ELF-1 (cell line): ENCODE measurements at places on chromosomes 5 and 9.

DNA sequence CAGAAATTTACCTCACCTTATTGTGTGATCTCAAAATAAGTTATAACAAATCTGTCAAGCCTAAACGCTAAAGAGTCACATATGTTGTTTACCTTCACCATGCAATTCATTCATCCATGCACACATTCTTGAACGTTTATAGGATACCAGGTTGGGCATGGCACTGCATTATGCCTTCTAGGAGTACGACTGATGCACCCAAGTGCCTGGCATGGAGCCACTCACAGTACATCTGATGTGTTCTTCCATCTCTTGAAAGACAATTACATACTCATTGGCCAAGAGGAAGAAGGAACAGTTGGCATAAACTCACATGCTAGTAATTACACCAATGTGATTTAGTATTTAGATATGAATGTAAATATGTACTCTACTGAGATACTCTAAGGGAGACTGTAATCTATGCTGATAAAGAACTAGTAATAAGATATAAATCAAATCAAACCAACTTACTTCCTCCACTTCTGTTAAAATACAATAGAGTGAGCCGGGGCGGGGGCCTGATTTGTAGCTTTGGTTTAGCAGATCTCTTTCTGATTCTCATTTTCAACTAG is 90.7 kb downstream of the LPAR1 start:
- no peak for DNase-seq

DNA sequence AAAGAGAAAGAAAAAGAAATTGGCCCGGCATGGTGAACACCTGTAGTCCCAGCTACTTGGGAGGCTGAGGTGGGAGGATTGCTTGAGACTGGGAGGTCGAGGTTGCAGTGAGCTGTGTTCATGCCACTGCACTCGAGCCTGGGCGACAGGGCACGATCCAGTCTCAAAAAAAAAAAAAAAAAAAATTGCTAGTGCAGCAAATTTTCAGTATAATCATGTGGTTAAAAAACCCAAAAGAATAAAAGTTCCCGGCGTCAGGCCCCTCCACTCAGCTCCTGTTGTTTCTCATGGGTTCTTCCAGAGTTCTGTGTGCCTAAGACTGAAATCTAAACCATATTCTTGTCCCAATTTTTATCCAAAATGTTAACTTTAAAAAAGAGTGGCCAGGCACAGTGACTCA is 49.1 kb downstream of the WNK2 start:
- DNase-seq: no peak

GRCh38 chr9:78680196-78680595 is 383.3 kb downstream of the PSAT1 start:
- no peak for DNase-seq

DNA sequence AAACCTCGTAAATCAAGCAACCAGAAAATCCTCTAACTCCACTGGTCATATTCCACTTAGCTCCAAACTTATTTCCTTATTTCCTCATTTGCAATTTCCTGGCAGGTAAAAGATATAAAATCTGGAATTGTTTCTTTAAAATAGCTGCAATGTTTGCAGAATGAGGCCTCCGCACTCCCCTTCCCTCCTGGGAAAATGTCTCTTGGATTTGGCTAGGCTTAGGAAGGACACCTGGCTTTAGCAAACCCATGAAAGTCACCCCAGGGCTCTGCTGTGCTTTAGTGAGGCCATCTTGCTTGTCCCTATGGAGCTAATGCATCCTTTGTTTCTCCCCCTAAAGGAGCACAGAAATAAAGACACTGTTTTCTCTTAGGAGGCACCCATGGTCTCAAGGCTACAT is 10.5 kb downstream of the ARSB start:
- DNase-seq: no peak

- peak; percentile 88 for DNase-seq
Measured at GRCh38 chr5:43044181-43044914, 4.2 kb upstream of the ANXA2R start.

DNA sequence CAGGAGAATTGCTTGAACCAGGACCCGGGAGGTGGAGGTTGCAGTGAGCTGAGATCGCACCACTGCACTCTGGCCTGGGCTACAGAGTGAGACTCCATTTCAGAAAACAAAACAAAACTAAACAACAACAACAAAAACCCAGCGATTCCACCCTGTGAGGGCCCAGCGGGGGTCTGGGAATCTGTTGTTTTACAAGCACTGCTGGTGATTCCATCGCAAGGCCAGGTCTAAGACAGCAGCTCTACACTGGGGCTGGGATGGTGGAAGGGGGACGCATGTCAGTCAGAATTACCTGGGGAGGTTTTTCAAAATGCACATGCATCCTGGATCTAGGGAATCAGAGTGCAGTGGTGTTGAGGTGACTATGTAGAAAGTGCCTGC is 90.9 kb downstream of the ANKRD55 start:
- DNase-seq: peak; percentile 50

DNA sequence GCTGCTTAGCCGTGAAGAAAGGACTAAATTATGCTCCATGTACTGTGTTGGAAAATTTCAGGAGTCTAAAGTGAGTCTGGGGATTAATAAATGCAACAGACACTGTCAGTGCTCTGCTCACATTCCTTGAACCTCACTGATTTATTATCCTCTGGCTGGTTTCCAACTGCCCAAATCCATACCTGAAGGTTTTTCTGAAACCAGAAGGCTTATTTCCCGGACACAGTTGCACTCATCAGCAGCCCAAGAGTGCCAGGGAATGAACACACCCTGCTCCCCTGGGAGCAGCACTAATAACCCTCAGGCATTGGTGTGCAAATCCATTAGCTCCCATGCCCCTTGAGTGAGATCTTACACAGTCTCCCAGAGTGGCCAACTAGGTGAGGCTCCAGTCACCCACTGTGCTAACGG is 38.7 kb downstream of the F2R start:
- DNase-seq: no peak

DNA sequence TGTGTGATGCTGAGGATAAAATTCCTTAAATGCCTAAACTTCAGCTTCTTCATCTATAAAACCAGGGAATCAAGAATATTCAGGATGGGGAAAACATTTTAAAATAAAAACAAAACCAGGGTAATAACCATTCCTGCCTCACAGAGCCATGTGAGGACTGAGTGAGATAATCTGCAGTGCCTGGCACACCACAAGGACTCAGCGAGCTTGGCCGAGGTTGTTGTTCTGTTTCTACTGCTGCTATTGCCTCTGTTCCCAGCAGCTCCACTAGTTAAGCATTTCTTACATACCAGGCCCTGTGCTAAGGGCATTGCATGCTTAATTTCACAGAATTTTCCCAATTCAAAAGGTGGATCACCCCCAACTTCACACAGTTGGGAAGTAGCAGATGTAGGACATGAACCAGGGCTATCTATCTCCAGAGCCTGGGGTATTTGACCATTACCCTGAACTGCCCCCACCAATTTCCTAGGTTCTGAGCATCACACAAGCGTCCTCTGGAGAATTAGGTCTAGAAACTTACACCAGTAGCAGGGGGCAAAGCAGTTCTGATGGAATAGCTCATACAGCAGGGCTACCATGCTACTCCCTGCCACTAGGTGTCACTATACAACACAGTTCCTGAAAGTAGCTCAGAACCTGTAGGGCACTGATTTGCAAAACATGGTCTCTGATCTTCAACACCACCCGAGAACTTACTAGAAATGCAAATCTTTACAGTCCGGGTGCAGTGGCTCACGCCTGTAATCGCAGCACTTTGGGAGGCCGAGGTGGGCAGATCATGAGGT is 74.3 kb downstream of the LRSAM1 start:
- peak; percentile 45 for DNase-seq

- no peak for DNase-seq
Measured at GRCh38 chr5:54325610-54326311, 15.4 kb upstream of the ARL15 start.

- DNase-seq: peak; percentile 71
Measured at GRCh38 chr9:13279284-13280141, at the start of gene MPDZ. MPDZ (minus strand) TSS chr9:13279692; CDS start chr9:13250315, 29,377 bp downstream.

DNA sequence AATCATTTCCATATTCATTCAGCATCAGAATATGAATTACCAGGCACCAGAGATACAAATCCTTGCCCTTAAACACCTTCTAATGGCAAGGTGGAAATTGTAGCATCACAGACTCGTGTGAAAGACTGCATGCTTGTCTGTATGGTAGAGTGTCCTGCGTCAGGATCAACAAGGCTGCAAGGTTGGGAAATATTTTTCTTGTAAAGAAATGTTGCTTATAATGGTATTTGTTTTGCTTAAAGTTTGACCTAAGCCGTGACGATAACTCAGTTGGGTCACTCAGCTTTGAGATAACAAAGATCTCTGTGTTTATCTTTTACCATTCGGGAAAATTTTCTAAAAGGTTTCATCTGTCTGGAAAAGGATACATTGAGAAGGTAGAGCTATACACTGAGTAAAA is 87.6 kb downstream of the BASP1 start:
- no peak for DNase-seq

GRCh38 chr9:129981180-129981907 is 61.6 kb downstream of the FNBP1 start:
- no peak for DNase-seq

GRCh38 chr9:82332018-82332773 is 343.6 kb downstream of the SPATA31D1 start:
- no peak for DNase-seq

GRCh38 chr5:67816456-67816855 is 399.1 kb upstream of the PIK3R1 start:
- DNase-seq: no peak

- peak; percentile 3 for DNase-seq
Measured at GRCh38 chr9:93683331-93684134, 107.1 kb downstream of the PHF2 start.

DNA sequence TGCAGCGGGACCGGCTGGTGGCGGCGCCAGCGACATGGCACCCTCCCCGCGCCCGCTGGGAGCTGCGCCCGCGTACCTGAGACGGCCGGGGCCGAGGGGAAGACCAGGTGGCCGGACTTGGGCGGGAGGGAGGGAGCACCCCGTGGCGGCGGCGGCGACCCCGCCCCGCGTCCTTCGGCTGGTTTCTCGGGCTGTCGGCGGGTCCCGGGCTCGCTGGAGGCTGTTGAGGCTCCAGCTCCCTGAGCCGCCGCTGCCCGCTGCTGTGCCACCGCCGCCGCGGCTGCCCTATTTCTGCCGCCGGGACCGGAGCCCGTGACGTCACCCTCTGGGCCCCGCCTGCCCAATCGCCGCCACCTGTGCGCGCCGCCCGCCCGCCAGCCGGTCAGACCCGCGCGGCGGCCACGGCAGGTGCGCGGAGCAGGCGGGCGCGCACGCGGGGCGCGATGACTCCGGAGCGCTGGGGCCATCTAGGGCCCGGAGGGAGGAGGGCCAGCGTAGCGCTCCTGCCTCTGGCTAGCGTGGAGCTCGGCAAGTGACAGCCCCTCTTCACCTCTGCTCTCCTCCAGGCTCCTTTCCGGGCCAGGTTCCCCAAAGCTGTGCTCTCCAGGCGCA is at the start of gene FSTL4:
TSS of gene FSTL4 (minus strand) at position 293 of the 612 bp plus-strand sequence.
- DNase-seq: peak; percentile 29

DNA sequence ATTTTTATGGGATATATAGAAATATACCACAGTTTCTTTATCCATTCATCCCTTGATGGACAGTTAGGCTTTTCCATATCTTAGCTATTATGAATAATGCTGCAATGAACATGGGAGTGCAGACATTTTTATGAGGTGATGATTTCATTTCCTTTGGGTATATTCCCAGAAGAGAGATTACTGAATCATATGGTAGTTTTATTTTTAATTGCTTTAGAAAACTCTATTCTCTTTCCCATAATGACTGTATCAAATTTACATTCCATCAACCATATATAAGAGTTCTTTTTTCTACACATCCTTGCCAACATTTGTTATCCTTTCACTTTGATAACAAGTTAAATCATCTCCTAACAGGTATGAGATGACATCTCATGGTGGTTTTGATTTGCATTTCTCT is 821.6 kb downstream of the TLE1 start:
- no peak for DNase-seq
